Activated CD4-positive, alpha-beta T cell treated with anti-CD3 and anti-CD28 coated beads, Interleukin-2, amount 10 ng/mL, durations not matched to agents 7 days and 5 days (primary cell): ENCODE measurements at places on chromosomes 3 and 15.

DNA sequence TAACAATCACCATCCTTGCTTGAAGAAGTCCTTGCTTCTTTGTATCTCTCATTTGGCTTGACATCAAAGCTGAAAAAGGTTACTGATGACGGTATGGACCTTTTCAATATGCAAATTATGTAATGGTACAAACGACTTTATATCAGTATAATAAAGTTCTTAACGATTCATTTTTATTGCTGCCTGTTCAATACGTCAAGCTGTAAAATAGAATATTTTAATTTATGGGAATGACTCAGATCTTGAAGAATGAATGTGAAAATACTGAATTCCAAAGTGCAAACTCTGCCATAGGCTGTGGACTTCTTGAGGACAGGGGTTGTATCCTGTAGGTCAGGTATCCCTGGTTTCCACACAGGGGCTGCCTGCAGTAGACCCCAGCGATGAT, 156.2 kb downstream of the PLCL2 start:
- no peak for DNase-seq
- H3K27ac ChIP-seq = no peak overlapping the region
- H3K36me3 ChIP-seq = peaks cover 41% of the 10 kb centered on the region

DNA sequence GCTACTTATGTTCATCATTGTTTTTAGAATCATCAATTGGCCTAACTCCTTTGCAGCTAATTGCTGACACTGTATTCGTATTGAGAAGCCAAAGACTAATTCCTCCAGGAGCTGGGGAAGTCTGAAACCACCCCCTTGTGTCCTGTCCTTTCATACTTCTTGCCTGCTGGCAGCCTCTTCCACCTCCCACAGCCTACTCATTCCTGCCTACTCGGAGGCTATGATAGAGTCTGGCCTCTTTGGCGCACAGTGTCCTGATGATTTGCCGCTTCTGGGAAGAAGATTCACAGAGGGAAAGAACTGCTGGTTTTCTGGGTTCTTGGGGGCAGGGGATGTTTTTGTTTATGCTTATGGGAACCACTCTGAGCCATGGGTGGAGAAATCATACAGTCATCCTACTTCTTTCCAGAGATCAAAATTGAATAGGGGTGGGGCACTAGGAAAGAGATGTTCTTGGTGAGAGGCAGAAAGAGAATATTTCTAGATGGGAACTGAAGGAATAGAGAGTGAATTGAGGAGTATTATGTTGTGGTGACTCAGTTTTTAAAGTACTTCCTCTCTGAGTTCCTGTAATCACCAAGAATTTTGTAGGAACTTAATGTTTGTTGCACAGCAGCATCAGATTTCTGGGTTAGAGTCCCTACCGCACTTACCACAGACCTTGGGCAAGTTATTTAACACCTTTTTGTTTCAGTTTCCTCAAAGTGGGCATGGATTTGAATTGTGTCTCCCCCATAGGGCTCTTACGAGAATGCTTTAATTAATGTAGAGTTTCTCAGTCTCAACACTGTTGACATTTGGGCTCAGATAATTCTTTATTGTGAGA, 22.1 kb upstream of the SCAANT1 start:
- H3K27ac ChIP-seq = peak overlapping the region; percentile 73
- no peaks in the 10 kb centered on the region for H3K27me3 ChIP-seq
- peak overlapping the region; percentile 27 for H3K4me3 ChIP-seq

- H3K4me3 ChIP-seq = peak overlapping the region; percentile 70
- H3K36me3 ChIP-seq = peaks cover 29% of the 10 kb centered on the region
- H3K27me3 ChIP-seq = no peaks in the 10 kb centered on the region
These were observed 18.9 kb downstream of the VGLL4 start for GRCh38 chr3:11624704-11625375.

GRCh38 chr15:58444658-58445332, 13.0 kb downstream of the LIPC start:
- peak overlapping the region; percentile 78 for H3K27ac ChIP-seq
- H3K27me3 ChIP-seq = no peaks in the 10 kb centered on the region
- no peaks in the 10 kb centered on the region for H3K36me3 ChIP-seq
- DNase-seq = no peak
- no peak overlapping the region for H3K4me3 ChIP-seq

DNA sequence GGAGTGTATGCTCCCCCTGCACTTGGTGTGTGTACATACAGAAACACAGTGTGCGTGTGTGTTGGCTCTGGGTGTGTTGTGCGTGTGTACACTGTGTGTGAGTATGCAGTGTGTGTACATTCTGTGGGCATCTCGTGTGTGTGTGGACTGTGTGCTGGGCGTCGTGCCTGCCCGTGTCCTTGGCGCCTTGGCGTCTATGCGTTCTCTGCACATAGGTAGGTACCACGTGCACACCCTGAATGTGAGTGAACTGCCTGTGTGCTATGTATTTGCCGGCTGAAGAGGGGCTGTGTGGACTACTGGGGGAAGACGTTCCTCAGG, 481 bp upstream of the ECE2 start:
- H3K4me3 ChIP-seq = no peak overlapping the region
- peaks cover 31% of the 10 kb centered on the region for H3K27me3 ChIP-seq
- no peak for DNase-seq
- H3K36me3 ChIP-seq = no peaks in the 10 kb centered on the region
